ENCODE measurements at places on chromosomes 13 and 19.

DNA sequence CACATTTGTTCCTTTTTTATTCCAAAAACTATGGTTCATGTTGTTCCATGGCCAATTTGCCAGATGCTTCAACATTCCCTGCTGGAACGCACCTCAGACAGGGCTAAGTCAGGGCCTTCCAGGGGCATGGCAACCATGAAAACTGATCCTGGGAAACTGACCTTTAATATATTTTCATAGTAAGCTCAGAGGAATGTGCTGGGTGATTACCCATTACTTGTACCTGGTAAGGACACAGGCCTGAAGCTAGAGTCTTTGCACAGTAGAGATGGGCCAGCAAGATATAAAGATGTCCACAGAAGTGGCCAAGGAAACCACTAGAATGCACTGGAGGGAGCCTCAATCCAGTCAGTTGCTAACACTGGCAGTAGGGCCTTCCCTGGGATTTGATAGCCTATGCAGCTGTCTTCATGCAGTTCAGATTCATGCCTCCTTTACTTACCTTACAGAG lies 353.1 kb downstream of the ENOX1 start:
- no peak for DNase-seq

DNA sequence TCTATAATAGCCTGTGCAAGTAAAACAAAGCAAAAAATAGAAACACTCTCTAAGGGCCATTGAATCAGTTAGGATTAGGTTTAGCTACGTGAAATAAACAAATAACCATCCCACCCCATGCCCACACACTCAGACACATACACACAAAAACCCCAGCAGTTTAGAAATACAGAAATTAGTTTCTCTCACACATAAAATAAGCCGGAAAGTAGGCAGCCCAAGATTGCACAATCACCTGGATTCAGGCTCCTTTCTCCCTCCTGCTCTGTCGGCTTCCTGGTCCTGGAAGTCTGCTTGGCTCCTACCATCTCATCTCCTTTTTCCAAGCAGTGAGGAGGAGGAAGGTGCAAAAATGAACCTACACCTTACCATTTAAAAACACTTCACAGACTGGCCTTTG lies 22.6 kb upstream of the USP12 start:
- DNase-seq: no peak

- DNase-seq: no peak
Measured at GRCh38 chr13:111530137-111530870, 209.9 kb downstream of the TEX29 start.

- DNase-seq: no peak
Measured at GRCh38 chr13:23087880-23088279, 92.9 kb upstream of the SGCG start.

GRCh38 chr19:54133312-54133956 lies 4.1 kb upstream of the CNOT3 start:
- no peak for DNase-seq

GRCh38 chr19:12665671-12666264 lies 774 bp downstream of the MAN2B1 start:
- DNase-seq: no peak

DNA sequence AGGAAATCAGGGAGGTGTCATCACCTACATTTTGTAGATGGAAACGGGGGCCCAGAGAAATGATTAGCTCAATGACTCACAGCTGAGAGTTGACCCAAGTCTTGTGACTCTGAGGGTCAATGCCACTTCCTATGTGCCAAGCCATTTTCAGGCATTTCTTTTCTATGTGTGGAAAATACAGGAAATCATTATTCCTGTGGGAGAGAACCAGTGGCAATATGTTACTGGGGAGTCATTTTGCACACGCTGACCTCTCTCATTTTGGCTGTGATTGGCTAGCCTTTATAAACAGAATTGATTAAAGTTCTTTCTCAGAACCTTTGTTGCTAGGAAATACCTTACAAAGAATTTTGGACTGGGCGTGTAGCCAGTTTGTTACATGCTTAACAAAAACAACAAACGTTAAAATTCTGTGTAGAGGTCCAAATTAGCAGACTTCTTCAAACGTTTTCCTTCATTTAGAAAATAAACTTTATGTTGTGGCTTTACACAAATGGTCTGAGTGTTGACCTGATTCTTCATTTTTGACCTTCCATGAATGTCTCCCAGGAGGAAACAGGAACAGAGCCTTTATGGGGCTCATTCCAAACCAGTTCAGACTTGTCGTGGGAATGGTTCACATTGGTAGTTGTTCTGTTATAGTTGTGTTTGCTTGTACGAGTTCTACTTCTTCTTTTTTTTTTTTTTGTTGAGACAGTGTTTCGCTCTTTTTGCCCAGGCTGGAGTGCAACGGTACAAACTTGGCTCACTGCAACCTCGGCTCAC lies 11.4 kb downstream of the PCCA start:
- DNase-seq: peak; percentile 68

DNA sequence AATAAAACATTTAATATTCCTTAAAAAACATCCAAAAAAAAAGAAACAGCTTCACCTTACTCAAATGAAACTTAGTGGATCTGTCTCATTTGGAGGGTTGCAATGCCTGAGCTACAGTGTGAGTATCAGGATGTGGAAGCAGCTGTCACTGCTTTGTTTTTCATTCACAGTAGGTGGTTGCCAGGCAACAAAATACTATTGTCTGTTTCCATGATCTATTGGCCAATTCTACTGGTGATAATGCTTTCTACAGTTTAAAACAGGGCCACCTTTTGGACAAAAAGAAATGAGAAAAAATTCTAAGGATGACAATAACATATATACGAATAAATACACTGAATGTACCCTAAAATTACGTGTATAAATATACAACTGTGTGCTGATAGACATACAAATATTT lies 3.0 kb downstream of the ENOX1 start:
- no peak for DNase-seq

- peak; percentile 42 for DNase-seq
Measured at GRCh38 chr19:30064771-30065494, 122.9 kb downstream of the URI1 start.

- no peak for DNase-seq
Measured at GRCh38 chr13:29315847-29316246, 279.6 kb downstream of the SLC7A1 start.

DNA sequence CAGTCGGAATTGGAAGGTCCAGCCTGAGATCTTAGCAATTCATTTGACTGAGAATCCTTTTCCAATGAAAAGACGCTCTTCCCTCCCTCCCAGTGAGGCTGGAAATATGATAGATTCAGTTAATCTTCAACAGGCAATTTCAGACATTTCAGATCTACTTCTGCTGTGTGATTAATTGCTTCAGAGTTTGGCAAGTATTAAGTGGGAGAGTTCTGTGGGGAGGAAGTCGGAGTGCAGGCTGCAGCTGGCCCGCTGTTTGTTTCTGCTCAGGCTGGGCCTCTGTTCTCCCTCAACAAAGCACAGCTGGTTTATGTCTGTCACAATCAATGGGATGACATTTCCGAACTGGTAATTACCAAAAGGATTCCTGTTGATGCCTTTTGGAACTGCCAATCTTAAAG lies 178.2 kb downstream of the NDFIP2 start:
- no peak for DNase-seq

GRCh38 chr13:80337288-80338081 lies 3.4 kb downstream of the SPRY2 start:
- DNase-seq: no peak

- DNase-seq: no peak
Measured at GRCh38 chr13:102878481-102878880, 32.6 kb downstream of the ERCC5 start.

GRCh38 chr13:45482571-45483173 lies 17.9 kb downstream of the COG3 start:
- no peak for DNase-seq

- DNase-seq: no peak
Measured at GRCh38 chr13:46571909-46572595, 19.1 kb downstream of the LRCH1 start.

DNA sequence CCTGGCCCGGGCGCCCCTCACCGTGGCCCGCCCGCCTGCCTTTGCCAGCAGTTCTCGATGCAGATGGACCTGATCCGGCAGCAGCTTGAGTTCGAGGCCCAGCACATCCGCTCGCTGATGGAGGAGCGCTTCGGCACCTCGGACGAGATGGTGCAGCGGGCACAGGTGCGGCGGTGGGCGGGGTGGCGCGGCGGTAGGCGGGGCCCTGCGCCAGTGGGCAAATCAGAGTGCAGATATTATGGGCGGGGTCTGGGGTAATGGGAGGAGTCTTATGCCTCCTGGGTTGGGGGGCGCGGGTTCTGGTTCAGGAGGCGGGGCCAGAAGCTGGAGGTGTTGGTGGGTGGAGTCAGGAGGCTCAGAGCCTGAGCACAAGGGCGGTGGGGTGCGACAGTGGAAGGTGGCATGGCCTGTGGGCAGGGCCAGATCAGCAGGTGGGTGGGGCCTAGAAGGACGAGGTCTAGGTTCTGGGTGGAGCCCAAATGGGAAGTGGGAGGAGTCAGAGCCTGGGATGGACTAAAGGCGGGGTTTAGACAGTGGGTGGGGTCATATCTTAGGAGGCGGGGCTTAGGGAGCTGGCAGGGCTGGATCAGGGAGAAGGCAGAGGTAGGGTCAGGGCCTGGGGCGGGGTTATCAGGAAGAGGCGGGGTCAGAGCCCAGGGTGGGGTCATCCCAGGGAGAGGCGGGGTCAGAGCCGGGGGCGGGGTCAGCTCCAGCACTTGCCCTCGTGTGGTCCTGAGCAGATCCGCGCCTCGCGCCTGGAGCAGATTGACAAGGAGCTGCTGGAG lies 5.6 kb downstream of the APC2 start:
- no peak for DNase-seq
